Activated CD4-positive, alpha-beta T cell treated with anti-CD3 and anti-CD28 coated beads for 4 hours (primary cell): ENCODE measurements at places on chromosomes 7 and 10.

DNA sequence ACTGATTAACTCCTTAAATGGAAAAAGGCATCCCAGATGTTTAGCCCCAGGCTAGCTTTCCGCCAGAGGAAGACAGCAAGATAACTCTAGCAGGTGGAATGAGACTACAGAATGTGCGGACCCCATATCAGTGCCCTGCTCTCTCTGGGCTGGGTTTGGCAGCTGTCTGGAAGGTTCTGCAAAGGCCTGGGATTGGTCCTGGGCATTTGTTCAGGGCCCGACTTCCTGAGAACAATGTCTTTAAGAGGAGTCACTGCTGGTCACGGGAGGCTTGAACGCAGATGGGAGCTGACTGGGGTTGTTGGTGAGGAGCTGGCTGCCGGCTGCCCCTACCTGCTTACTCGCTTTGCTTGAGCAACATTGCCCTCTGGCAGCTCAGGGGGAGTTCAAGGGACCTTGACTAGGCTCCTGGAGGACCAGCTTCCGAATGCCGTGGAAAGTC is 130.6 kb upstream of the BTBD16 start:
- DNase-seq, result no peak

DNA sequence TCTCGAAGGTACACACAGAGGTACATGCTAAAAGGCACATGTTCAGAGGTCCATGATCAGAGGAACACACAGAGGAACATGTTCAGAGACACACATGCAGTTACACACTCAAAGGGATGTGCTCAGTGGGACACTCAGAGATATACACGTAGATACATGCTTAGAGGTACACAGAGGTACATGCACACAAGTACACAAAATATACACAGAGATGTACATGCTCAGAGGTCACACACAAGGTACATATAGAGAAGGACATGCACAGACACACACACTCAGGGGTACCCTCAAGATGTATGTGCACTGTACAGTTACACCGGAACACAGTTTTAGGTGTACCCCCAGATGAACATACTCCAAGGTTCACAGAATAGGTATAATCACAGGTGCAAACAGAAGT is 18.8 kb downstream of the NPC1L1 start:
- no peak for DNase-seq

- no peak for DNase-seq
Measured at GRCh38 chr10:76070916-76071315, 639.5 kb downstream of the LRMDA start.

DNA sequence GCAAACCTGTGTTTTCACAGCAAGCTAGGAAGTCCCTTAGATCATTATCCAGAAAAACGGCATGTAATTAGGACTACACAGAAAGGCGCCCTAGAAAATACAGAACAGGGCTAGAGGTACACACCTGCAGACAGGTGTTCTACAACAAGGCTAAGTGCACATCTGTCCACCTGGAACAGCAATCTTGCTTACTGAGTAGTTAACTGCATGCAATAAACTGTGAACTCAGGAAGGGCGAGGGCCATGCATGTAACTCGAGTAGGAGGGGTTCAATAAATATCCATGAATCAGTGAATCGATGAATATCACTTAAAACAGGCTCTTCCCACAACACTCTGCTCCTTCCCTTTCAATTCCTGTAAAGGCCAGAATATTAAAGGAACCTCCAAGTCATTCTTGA is 22.0 kb downstream of the FAM171A1 start:
- DNase-seq, result no peak

GRCh38 chr10:58322072-58322834 is 12.6 kb upstream of the UBE2D1 start:
- DNase-seq, result no peak

DNA sequence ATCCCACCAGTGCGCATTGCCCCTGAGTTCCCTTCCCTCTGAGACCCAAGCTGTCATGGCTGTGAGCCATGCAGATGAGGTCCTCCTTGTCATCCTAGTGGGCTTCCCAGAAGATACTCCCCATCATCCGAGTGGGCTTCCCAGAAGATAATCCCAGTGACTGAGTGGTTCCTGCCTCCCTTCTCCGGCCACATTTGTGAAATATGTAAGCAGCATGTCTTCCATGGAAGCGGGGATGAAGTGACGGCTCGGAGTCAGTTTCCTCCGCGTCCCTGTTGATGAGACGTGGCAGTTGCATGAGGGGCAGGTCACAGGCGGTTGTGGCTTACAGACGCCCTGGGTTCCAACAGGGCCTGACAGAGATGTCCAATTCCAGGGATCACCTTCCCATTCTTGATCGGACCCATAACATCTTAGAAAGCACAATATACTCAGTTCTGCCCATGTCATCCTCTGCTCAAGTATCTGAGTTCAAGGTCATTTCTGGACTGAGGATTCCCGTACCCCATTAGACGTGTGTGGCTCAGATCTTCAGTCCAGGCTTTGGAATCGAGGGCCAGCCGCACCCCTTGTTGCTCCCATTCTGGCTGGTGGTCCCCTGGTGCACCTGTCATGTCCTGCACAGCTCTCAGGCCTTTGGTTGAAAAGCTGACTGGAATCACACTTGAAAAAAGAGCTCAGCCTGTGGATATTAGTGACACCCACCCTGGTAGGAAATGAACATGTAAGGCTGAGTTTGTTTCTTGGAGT is 166.9 kb downstream of the PTPRN2 start:
- no peak for DNase-seq

DNA sequence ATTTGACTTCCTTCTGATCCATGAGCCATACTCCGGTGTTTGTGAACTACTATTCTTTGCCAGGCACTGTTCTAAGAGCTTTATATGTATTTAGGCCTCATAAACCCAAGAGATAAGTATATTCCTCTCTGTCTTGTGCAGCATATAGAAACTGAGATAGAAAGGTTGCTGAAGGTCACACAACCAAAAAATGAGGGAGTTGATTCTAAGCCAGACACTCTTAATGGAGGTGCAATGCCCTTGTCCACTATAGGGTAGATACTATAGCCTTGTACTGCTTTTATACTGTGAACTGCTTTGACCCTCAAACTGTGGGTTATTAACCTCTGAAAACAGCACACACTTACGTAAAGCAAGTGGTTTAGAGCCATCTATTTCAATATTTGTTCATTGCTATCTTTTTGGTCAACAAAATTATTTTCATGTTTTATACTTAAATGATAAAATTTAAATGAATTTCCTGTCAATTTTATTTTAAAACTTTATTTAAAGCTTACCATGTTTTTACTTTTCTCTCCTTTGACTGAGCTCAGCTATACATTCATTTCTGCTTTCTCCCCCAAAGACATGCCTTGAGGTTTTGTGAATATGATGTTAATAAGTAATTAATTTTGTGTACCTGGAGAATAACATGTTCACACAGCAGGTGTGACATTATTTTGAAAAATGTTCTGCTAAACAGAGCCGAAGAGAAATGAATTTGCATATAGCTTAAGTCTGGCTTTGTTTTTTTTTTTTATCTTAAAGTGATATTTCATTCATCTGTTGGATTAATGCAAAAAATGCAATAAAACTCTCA is 687.3 kb downstream of the DNAJB9 start:
- no peak for DNase-seq

GRCh38 chr10:99357691-99358090 is 28.5 kb downstream of the CNNM1 start:
- no peak for DNase-seq

- no peak for DNase-seq
Measured at GRCh38 chr7:105811189-105811847, 65.1 kb downstream of the ATXN7L1 start.

- DNase-seq, result no peak
Measured at GRCh38 chr10:58697691-58698090, 185.0 kb downstream of the BICC1 start.

- DNase-seq, result no peak
Measured at GRCh38 chr10:63208986-63209385, 75.9 kb downstream of the NRBF2 start.

GRCh38 chr7:151877911-151878835 is 1.3 kb upstream of the PRKAG2 start:
- peak; percentile 9 for DNase-seq

GRCh38 chr10:33306126-33306525 is 28.3 kb downstream of the NRP1 start:
- no peak for DNase-seq

DNA sequence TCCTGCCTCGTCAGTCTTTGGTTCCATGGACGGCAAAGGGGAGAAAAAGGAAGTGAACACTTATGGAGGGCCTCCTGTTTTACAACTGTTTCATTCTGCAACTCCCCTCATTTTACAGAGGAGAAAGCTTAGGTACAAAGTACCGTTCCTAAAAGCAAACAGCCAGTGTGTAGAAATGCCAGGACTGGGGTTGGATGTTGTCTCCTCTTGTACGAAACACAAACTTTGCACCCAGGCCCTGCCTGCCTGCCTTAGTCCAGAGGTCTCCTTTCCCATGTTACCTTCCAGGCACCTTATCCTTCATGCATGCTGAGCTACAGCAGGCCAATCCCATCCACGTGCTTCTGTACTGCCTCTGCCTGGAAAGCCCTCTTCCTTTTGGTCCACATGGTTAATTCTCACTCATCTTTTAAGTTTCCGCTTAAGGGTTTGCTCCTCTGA is 86.0 kb downstream of the ICA1 start:
- DNase-seq, result no peak

GRCh38 chr7:150408393-150409299 is 29.5 kb downstream of the ZNF775 start:
- DNase-seq, result no peak

DNA sequence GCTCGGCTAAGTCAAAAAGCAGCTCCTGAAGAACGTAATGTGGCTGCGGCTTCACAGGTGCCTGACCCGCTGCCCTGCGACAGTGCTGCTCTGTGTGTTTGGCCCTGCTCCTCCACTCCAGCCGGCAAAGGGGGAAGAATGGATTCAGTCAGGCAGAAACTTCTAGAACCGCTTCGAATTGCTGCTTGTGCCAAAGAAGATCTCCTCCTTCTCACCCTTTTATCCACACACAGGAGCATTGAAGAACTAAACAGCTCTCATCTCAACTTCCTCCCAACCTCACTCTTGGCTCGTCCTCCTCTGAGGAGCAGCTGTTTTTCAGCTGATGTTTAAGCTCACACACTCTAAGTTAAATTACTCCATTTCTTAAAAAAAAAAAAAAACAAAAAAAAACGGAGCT is 651.4 kb downstream of the INHBA start:
- no peak for DNase-seq

DNA sequence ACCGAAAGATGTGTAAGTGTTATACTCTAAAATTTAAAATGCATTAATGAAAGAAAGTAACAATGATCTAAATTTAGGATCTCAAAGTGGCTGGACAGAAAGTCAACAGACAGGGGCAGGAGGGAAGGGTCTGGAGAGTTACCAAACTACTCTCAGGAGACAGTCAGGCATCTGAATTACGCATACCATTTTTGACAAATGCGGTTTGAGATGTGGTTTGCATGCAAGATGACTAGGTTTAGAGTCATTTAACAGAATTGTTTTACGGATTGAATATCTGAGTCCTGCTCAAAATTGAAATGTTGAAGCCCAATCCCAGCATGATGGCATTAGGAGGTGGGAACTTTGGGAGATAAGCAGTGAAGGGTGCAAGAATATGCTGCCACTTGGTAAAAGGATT is 314.1 kb downstream of the WDR11 start:
- no peak for DNase-seq

GRCh38 chr7:131231381-131232220 is 96.1 kb upstream of the MKLN1 start:
- peak; percentile 41 for DNase-seq

DNA sequence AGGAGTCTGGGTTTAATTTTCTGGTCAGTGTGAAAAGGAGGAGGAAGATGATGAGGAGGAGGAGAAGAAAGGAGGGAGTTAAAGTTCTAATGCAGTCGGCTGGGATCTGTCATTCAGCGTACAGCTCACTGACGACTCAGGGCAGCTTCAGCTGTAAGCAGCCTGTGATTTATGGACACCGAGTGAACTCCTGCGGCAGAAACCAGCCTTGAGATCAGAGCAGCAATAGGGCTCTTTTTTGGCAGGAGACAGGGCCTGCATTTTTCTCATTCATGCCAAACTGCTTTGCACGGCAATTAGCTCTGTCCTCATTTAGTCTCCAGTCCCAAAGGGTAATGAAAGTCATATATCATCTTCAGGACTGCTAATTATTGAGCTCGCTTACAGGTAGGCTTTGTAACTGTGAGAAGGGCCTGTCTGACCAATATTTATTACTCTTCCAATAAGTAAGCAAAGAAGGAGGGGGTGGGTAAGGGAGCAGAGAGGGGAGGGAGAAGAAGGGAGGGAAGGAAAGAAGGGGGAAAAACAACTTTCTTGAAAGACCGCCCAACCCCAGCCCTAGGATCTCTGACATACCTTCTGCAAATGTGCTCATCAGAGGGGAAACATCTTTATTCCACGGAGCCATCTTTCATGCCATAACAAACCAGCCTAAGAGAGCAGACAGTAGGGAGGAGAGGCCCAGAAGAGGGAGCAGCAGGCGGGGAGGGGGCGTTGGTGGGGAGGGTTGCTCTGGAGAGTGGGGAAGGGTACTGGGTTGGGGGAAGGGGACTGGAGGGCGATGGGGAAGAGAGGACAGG is 48.1 kb upstream of the COMTD1 start:
- no peak for DNase-seq

DNA sequence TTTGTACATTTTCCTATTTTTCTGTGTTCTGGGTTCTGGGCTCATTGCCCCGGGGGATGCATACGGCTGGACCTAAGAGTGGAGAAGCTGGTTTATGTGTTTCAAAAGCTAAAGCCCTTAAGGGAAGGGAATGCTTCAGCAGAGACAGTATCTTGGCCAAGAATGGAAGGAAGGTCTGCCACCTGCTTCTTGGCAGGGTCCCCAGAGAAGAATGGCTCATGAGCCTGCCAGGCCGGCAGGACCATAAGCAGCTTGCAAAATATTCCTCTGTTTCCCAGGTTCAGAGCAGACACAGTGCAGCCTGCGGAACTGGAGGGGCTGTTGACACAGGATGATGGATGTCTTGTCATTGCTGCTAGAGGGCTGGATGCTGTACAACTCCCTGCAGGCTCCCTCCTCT is 7.8 kb upstream of the ABHD11 start:
- DNase-seq, result no peak

- DNase-seq, result no peak
Measured at GRCh38 chr7:83827036-83827435, 178.1 kb upstream of the SEMA3E start.

GRCh38 chr7:155119801-155120382 is 49.8 kb downstream of the HTR5A start:
- no peak for DNase-seq
